ENCODE measurements at places on chromosomes 2 and 18.

GRCh38 chr18:22324191-22325131 lies 93.3 kb downstream of the CTAGE1 start:
- peaks cover 14% of the 10 kb centered on the region for H3K4me1 ChIP-seq
- H3K4me3 ChIP-seq = peak overlapping the region; percentile 36
- peak; percentile 84 for DNase-seq
- H3K36me3 ChIP-seq = no peaks in the 10 kb centered on the region

DNA sequence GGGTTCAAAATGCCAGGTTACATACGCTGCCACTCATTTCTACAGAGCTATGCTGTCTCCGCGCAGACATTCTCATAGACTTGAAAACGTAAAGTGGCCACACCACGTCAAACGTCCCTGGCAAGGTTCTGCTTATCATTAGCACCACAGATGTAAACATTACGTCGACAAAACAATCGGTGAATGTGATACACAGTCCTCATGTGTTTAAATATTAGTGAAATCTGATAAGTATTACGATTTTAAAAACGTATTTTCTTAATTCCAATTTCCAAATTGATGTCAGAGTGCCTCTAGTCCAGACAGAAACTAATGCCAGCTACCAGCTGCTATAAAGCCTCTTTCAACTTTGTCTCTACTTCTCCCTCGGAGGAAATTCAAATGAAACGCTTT lies 1.2 kb downstream of the STK17B start:
- no peak for DNase-seq
- H3K36me3 ChIP-seq = no peaks in the 10 kb centered on the region
- no peaks in the 10 kb centered on the region for H3K27me3 ChIP-seq
- H3K4me3 ChIP-seq = peak overlapping the region; percentile 98
- peak overlapping the region; percentile 89 for H3K27ac ChIP-seq

GRCh38 chr2:84016183-84016582 lies 442.9 kb downstream of the SUCLG1 start:
- no peak for DNase-seq
- H3K36me3 ChIP-seq = no peaks in the 10 kb centered on the region
- no peaks in the 10 kb centered on the region for H3K4me1 ChIP-seq
- no peak overlapping the region for H3K4me3 ChIP-seq

DNA sequence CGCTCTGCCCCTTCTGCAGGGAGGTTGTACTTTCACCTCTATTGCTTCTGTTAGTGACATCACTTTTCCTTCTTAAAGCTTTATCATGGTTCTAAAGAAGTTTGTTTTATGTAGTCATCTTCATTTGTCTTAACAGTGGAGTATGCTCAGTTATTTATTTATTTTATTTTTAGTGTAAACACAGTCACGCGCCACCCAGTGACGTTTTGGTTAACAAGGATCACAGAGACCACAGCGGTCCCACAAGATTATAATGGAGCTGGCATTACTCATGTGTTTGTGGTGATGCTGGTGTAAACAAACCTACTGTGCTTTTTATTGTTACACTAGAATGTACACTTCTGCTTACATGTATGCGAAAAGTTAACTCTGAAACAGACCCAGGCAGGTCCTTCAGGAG lies 89.9 kb downstream of the SOX11 start:
- DNase-seq = no peak
- H3K27me3 ChIP-seq = no peaks in the 10 kb centered on the region
- no peaks in the 10 kb centered on the region for H3K4me1 ChIP-seq
- H3K27ac ChIP-seq = no peak overlapping the region
- no peak overlapping the region for H3K4me3 ChIP-seq
- H3K36me3 ChIP-seq = no peaks in the 10 kb centered on the region

DNA sequence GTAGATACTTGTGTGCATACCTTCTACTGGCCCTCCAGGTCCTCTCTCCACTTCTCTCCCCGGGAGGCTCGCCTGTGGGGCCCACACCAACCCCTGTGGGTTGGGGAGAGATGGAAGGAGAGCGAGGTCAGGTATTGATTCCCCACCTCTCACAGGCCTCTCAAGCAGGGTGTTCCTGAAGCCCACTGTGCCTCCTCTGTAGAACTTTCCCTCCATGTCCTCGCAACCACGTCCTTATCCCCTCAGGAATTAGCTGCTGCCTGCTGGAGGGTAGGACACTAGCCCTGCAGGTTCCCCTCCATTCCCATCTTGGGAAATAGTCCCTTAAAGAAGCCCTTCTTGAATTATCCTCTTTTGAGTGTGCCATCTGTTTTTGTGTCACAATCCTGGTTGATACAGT lies 38.9 kb upstream of the KLF11 start:
- H3K36me3 ChIP-seq = no peaks in the 10 kb centered on the region
- no peak overlapping the region for H3K4me3 ChIP-seq
- DNase-seq = peak; percentile 47
- H3K27me3 ChIP-seq = no peaks in the 10 kb centered on the region

DNA sequence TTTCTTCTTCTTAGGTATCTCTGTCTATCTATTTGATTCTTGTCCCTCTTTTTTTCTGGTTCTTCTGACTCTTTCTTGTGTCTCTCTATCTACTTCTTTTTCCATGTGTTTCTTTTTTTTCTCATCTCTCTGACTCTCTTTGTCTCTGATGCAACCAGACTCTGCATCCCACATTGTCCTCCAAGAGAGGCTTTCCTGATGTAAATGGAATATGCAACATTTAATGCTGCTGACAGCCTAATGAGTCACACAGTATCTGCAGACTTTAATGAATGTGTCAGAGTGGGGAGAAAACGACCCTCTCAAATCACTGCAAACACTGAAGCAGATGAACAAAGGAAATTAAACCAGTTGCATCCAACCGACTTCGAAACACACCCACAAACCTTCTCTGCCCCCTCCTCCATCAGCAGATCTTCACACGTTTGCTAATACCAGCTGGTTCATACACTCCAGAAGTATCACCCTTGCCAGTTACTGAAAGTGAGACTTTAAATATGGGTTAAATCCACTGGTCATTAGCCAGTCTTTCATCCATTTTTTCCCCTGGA lies 351.5 kb downstream of the TXNL1 start:
- H3K27me3 ChIP-seq = no peaks in the 10 kb centered on the region
- no peak overlapping the region for H3K27ac ChIP-seq
- no peaks in the 10 kb centered on the region for H3K4me1 ChIP-seq
- DNase-seq = no peak
- no peaks in the 10 kb centered on the region for H3K36me3 ChIP-seq

- H3K27ac ChIP-seq = no peak overlapping the region
- DNase-seq = no peak
Observed at GRCh38 chr2:3430740-3431490, 51.4 kb downstream of the TRAPPC12 start.

DNA sequence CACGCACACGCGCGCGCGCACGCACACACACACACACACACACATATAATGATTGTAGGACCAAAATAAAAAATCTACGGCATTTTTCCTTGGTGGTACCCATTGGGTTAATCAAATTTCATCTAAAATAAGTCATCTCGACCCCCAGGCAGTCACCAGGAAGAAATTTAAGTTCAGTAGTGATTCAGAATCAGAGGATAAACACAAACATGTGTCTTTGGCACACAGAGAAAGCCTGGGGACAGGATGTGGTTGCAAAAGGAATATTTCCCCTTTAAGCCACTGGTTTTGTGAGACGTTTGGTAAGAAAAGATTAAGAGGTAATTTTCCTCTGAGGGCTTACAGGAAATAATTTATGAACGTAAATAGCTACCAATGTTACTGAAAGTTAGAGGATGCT lies 171.6 kb upstream of the PIEZO2 start:
- no peak overlapping the region for H3K27ac ChIP-seq
- no peaks in the 10 kb centered on the region for H3K4me1 ChIP-seq
- no peaks in the 10 kb centered on the region for H3K36me3 ChIP-seq

- no peak overlapping the region for H3K4me3 ChIP-seq
- DNase-seq = no peak
- H3K27me3 ChIP-seq = no peaks in the 10 kb centered on the region
- no peak overlapping the region for H3K27ac ChIP-seq
Observed at GRCh38 chr2:118059919-118060478, 28.3 kb upstream of the INSIG2 start.

Data from tibial artery (tissue), 4 donors.